Activated CD4-positive, alpha-beta T cell treated with anti-CD3 and anti-CD28 coated beads, Interleukin-2, amount 50 U/mL, for 48 hours (primary cell): ENCODE measurements at places on chromosomes 12 and 14.

DNA sequence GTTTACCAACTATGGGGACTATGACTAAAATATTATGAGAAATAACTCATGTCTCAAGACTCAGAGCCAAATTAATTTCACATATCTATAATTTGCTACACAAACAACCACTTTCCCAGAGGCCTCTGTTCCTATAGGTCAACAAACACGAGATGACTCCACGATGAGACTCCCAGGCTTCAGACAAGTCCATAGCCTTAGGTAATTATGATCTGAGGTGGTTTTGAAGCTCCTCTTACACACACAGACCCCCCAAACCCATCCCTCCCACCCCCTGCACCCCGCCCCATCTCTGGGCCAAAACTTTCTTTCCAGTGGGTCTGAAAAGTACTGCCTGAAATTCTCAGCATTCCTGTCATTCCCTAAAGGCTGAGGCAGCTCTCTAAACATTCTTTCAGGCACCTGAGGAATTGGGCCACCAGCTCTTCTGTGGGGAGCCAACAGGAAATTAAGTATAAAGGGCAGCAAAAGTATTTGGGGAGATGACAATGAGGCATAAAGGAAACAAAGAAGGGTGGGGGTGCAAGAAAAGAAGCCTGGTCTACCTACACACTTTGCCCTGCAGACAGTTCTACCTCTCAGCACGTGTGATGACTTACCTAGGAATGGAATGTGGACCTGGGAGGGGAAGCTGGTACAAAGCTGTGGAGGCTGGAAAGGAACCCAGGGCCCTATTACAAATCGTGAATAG lies 143.6 kb downstream of the PAWR start:
- DNase-seq = no peak

GRCh38 chr14:38405851-38406635 lies 150.2 kb upstream of the CLEC14A start:
- no peak for DNase-seq

DNA sequence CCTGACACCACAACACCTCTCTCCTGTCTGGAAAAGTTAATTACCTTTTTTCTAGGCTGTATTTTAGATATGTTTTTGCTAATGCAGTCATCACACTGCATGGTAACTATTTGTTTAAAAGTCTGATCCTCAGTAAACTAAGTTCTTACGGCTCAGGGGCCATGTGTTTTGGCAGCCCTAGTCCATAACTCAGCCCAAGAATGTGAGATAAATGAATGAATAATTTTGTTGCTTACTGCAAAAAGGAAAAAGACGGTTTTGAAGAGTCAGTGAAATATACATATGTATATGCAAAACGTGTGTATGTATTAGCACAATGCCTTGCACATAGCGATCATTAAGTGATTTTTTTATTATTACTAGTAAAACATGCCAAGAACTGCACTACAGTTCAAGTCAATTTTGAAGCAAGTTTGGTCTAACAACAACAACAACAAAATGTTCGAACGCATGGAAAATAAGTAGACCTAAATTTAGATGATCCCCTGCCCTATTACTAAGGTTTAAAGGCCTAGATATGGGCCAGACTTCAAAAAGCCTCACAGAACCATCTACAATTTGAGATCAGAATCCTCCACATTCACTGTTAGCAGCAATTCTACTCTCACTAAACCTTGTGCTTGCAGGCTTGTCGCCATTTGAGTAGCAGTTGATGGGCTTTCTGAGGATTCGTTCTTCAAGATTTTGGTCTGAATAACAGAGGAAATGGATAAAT lies 140.0 kb downstream of the NDUFA12 start:
- no peak for DNase-seq

DNA sequence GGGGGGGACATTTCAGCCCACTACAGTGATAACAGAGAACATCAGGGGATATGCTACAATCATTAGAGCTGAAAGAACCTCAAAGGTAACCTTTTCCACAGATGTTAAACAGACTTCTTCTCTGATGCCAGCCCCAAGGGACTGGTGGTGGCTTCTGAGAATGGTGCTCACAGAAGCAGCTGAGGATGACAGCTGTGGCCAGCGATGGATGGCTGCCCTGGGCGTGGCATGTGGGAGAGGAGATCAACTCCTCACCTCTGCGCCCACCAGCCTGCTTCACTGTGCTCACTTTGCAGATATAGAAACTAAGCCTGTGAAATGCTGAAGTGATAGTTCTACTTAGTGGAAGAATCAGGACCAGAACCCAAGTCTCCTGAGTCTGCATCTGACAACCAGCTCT lies 33.0 kb downstream of the FOXN3 start:
- no peak for DNase-seq

DNA sequence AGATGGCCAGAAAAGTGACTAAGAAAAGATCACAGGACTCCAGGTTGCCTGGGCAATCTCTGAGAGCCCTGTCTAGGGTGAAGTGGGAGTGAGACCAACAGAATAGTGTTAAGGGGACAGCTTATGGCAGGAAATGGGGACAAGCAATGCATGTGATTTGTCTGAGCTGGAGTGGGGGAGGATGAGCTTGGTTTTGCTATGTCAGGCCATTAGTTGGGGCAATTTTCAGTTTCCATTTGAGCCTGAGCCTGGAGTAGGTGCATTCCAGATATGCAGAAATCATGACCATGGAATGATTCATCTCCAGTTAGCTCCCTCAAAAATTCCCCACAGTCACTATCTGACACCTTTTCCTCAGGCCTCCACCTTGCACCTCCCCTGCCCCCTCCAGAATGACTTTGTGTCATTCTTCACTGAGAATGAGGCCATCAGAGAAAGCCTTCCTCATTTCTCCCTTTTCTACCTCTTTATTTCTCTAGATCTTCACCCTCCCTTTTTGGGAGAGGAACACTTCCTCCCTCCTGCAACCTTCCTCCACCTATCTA lies 150.9 kb upstream of the PLEKHG7 start:
- DNase-seq = peak; percentile 59

- DNase-seq = no peak
Measured at GRCh38 chr14:63155511-63156185, 48.6 kb upstream of the RHOJ start.

DNA sequence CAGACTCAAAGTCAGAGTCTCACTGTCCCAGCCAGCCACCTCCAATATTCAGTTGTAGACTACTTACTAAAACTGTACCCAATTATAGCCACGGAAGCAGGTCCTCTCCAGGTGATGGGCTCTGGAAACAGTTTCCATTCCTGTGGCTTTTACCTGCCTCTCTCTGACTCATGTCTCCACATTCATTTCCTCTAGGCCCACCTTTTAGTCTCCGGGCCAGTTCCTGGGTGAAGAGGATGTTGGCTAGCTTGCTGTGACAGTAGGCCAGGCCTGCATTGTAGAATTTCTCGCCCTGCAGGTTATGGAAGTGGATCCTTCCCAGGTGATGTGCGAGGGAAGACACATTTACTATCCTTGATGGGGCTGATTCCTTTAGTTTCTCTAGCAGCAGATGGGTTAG lies 5.6 kb downstream of the RDH11 start:
- DNase-seq = no peak

- no peak for DNase-seq
Measured at GRCh38 chr12:28050606-28051005, 78.1 kb upstream of the PTHLH start.

DNA sequence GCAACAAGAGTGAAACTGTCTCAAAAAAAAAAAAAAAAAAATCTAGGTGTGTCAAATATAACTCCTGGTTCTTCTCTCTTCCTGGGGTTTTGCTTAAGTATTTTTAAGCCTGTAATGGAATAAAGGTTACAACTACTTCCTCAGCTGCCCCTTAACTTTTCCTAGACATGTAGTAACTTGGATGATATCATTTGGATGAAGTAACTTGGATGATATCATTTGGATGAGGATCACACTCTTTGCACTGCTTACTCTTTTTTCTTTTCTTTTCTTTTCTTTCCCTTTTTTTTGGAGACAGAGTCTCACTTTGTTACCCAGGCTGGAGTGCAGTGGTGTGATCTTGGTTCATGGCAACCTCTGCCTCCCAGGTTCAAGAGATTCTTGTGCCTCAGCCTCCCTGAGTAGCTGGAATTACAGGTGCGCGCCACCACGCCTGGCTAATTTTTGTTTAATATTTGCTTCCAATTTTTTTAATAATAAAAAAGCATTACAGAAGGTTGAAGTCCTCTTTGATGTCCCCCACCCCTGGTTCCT lies 775 bp upstream of the FAM186A start:
- no peak for DNase-seq

- DNase-seq = no peak
Measured at GRCh38 chr12:103036581-103037214, 79.2 kb downstream of the ASCL1 start.
